ENCODE measurements at places on chromosomes 2 and 18.

- DNase-seq: no peak
These were observed 33.9 kb upstream of the GLS start for GRCh38 chr2:190846746-190847145.

DNA sequence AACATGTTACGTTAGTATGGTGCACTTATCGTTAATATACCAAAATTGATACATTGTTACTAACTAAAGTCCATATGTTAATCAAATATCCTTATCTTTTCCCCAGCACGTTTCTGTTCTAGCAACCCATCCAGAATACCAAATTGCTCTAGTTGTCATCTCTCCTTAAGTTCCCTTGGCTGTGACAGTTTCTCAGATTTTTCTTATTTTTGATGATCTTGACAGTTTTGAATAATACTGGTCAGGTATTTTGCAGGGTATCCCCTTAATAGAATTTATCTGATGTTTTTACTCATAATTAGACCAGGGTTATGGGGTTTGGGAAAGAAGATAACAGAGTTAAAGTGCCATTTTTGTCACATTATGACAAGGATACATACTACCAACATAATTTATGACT is 47.8 kb downstream of the TFPI start:
- no peak for DNase-seq

- DNase-seq: peak; percentile 66
These were observed 14.5 kb downstream of the EPC2 start for GRCh38 chr2:148658807-148659722.

- no peak for DNase-seq
These were observed 44.0 kb upstream of the STK17B start for GRCh38 chr2:196215376-196215775.

- DNase-seq: no peak
These were observed 75.5 kb downstream of the DTNB start for GRCh38 chr2:25597881-25598280.

- no peak for DNase-seq
These were observed 15.8 kb upstream of the RNU2-63P start for GRCh38 chr2:88032070-88032702.

DNA sequence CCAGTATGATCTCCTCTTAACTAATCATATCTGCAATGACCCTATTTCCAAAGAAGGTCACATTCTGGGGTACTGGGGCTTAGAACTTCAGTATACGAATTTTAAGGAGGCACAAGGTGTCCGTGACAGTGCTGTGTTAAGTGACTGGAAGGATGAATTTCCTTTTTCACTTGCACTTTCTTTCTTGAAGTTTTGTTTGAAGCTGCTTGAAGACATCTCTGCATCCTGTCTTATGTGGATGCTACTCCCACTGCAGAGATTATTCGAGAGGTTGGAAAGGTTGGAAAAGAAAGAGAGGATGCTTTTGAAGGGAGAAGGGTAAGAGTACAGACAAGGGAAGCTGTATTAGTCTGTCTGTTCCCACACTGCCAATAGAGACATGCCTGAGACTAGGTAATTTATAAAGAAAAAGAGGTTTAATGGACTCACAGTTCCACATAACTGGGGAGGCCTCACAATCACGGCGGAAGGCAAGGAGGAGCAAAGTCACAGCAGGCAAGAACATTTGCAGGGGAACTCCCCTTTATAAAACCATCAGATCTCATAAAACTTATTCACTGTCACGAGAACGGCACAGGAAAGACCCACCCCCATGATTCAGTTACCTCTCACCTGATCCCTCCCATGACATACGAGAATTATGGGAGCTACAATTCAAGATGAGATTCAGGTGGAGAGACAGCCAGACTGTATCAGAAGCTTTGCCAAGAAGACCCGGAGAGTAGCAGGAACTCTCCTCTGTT is 3.6 kb upstream of the RNF144A start:
- peak; percentile 52 for DNase-seq

- no peak for DNase-seq
These were observed 27.2 kb upstream of the NFE2L2 start for GRCh38 chr2:177291701-177292100.

GRCh38 chr2:30150786-30151185 is 4.0 kb downstream of the YPEL5 start:
- peak; percentile 23 for DNase-seq

- no peak for DNase-seq
These were observed 7.9 kb downstream of the GPN1 start for GRCh38 chr2:27636766-27637165.

DNA sequence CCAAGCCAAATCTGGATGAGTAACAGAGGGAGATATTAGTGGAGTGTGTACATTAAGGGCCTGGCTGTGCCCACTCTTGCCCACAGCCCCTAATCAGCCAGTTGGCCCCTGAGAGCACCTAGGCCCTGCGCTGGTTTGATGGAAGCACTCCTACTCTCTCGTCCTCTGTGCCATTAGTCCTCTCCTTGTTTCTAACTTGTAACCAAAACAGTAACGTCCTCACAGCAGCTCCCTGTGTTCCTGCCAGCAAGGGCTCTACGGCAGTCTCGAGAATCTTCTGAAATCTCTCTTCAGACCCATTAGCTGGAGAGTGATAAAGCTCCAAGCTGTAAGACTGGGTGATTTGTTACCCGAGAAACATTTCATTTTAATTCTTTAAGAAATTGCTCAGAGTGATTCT is 76.1 kb downstream of the LRRC30 start:
- no peak for DNase-seq

DNA sequence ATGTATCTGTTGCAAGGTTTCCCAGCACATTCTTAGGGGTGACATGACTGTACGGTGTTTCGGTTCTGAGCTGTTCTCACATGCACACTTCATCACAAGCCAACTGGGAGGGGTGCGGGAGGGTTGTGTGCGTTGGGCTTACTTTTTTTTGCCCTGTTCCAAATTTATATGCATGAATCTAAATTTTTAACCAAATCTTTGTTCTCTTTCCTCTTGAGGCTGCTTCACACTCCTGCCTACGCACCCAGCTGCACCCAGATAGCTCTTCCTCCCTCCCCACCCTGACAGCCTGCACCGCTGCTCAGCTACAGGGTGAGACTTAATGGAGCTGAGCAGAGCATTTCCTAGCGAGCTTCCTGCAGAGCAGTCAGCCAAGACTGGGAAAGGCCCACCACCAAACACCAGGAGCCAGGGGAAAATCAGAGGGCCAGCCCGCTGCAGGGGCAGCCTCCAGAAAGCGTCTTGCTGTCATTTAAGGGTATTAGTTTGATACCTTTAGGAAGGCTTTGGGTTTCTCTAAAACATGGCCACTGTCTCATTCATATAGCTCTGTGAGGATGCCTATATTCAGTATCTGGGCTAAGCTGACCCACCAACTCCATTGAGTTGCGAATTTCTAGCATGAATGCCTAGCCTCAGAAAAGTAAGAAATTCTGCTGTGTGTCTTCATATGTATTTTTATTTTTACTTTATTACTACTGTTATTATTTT is 84.5 kb downstream of the POU3F3 start:
- DNase-seq: no peak

DNA sequence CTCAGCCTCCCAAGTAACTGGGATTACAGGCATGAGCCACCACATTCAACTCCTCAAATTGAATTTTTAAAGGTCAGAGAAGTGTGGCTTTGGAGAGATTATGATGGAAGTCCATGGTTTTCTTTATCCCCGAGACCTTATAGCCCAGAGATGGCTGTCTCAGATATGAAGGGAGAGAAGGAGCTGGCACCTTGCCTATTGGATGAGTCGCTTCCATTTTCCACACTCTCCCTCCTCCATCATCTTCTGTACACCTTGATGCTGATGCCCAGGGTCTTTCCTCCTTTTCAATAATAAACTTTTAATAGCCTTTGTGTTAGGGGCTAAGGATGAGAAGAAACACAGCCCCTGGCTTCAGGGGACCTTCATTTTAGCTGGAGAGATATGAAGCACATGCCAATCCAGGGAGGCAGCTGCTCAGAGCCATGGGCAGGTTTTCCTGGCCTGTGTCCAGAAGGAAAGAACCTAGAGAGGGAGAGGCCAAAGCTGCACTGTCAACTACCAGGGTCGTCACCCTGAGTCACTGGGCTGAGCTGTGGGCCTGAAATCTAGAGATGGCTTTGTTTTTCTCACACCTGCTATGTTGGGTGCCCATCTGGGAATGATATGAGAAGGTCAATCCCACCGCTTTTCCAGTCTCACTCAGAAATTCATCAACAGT is 146.0 kb upstream of the SERTAD2 start:
- DNase-seq: no peak

DNA sequence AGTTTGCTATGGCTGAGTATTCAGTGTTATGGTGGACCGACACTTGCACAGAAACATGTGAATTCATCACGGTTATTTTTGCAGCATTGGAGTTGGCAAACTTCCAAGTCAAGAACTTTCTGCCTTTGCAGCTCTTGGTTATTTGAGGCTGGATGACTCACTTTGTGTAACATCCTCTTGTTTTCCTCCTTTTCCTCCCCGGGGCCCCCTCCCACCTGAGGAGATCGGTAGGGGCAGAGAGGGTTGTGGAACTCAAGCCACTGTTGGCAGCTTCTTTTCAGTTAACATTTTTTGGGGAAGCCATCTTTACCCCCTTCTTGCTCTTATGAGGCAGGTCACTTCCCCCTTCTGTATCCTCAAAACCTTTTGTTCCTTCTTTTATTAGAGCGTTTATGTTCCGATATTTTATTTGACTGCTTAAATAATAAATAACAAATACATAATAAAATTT is 48.6 kb downstream of the DDX1 start:
- no peak for DNase-seq

DNA sequence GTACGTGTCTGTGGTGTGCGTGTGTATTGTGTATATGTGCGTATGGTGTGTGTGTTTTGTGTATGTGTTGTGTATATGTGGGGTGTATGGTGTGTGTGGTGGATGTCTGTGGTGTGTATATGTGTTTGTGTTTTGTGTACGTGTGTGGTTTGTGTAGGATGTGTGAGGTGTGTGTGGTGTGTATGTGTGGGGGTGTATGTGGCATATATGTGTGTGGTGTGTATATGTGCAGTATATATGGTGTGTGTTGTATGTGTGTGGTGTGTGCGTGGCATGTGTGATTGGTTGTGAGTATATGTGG is 101.3 kb downstream of the CLIP4 start:
- no peak for DNase-seq

GRCh38 chr18:73758446-73758845 is 389.2 kb downstream of the FBXO15 start:
- no peak for DNase-seq

GRCh38 chr18:29840089-29840488 is 1202.5 kb downstream of the DSC3 start:
- no peak for DNase-seq

DNA sequence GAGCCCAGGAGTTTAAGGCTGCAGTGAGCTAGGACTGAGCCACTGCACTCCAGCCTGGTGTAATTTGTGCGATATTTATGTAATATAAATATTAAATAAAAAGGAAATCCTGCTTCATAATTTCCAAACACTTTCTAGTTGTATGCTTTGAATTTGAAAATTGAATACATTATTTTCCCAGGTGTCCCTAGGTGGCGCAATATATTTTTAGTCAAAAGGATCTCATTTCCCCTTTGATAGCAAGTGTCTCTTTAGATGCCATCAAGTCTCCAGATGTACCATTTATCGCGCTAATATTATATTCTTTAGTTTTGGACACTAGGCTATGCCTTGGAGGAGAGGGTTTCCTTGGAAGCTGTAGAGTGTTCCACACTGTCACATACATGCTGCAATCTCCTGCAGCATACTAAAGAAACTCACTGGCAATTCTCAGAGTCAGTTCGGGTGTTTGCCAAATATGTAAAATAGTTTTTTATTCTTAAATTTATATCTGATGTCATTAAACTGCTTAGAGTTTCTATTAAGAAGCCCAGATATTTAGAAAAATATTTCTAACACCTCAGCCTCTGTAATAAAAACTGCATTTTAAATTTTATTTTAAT is 5.6 kb upstream of the WDR7 start:
- peak; percentile 54 for DNase-seq

DNA sequence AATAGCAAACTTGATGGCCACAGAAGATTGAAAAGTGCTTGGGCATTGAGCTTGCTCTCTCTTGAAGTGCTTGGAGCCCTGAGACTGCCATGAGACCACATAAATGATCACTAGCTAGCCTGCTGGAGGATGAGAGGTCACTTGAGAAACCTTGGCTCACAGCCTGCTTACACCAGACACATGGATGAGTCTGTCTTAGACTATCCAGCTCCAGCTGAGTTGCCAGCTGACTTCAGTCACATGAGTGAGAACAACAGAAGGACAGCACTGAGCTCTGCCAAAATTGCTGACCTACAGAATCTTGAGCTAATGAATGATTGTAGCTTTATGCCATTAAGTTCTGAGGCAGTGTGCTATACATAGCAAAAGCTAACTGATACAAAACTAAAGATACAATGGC is 18.1 kb downstream of the NABP1 start:
- DNase-seq: no peak
